ENCODE measurements at places on chromosomes 5 and 9.

DNA sequence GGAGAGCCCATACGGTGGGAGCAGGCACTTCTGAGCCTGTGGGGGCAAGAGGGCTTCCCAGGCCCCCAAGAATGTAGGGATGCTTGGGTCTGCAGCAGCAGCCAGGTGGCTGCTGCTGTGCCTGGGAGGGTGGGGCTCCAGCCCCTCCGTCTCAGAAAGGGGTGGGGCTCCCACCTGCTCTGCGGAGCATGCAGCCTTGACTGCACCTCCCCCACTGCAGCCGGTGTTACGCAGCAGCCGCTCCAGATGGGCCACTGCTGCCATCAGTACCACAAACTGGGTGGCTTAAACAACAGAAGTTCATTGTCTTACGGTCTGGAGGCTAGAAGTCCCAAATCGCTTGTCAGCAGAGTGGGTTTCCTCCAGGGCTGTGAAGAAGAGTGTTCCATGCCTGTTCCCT lies 365.5 kb downstream of the TMEM38B start:
- DNase-seq: no peak

GRCh38 chr9:137611623-137612609 lies 6.4 kb downstream of the ARRDC1 start:
- peak; percentile 45 for DNase-seq

GRCh38 chr9:89225991-89226471 lies 47.4 kb upstream of the SHC3 start:
- no peak for DNase-seq

- no peak for DNase-seq
Observed at GRCh38 chr5:88390481-88390880, 121.8 kb upstream of the TMEM161B start.

- no peak for DNase-seq
Observed at GRCh38 chr5:176619569-176620332, 9.8 kb upstream of the GPRIN1 start.

DNA sequence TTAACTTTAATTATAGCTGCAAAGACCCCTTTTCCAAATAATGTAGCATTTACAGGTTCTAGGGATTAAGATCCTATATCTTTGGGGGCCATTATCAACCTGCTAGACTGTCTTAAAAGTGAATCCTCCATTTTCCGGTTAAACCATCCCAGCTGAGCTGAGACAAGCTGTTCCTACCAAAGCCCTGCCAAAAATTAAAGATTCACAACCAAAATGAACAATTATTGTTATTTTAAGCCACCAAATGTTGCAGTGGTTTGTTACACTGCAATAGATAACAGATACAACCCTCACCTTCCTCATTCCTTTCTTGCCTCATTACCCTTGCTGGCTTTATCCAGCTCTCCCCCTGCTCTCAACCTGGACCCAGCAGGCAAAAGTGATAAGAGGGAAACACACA lies 343.4 kb downstream of the CDK5RAP2 start:
- DNase-seq: no peak

DNA sequence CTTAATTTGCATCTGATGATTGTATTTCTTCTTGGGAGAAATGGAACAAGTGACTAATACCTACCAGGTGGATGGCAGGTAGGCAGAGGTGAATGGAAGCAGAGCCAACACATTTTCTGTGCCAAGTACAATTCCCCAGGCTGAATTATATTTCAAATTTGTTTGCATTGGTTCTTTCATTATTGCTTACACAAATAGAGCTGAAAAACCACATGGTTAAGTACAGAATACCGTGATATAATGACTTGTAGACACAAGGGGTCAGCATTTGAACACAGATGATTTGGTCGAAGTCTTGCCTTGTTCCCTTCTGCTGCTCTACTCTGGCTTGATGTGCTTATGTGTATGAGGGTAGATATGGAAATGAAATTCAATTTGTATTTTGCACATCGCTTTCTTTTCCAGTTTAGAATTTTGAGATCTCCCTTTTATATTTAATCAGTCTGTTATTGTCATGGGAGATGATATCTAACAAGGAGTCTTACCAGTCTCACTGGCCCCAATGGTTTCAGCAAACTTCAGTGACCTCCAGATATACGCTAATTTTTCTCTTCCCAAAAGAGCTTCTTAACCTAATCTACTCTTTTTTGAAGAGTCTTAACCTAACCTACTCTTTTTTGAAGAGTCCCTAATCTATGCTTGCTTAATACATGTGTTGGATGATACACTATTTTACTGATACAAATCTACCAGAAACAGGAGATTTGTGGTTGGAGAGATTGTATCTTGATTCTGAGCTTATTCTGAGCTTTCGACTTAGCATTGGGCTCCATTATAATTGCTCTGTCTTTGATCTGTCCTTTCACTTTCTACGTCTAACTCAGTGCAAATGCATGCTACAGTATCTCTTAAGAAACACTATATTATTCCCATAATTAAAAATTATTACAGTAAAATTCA lies 88.1 kb downstream of the PCSK1 start:
- DNase-seq: no peak

DNA sequence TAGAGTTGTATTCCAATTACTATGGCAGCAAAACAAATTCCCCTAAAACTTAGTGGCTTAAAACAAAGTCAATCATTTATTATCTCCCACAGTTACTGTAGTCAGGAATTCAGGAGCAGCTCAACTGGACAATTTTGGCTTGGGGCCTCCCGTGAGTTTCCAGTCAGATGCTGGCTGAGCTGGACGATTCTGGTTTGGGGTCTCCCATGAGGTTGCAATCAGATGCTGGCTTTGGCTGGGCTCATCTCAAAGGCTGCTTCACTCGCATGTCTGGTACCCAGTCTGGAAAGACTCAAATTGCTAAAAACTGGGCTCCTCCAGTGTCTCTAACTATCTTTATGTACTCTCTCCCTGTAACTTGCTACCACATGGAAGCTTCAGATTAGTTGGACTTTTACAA lies 130.1 kb downstream of the C5orf15 start:
- DNase-seq: no peak

DNA sequence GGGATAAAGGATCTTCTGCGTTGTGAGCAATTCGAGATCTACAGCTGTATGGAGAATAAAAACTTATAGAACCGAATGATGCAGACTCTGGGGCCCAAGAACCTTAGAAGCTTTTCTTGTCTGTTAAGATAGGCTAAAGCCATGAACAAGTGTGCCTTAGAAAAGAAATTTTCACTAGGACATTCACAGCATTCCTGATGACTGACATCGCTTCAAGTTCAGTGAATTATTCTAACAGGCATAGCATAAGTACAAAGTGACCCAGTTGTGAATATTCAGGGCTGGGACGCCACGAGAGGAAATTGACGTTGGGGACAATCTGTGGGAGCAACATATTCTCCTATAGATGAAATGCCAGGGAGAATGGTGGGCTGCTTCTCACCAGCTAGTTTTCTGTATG lies 32.0 kb upstream of the PANK3 start:
- DNase-seq: no peak

DNA sequence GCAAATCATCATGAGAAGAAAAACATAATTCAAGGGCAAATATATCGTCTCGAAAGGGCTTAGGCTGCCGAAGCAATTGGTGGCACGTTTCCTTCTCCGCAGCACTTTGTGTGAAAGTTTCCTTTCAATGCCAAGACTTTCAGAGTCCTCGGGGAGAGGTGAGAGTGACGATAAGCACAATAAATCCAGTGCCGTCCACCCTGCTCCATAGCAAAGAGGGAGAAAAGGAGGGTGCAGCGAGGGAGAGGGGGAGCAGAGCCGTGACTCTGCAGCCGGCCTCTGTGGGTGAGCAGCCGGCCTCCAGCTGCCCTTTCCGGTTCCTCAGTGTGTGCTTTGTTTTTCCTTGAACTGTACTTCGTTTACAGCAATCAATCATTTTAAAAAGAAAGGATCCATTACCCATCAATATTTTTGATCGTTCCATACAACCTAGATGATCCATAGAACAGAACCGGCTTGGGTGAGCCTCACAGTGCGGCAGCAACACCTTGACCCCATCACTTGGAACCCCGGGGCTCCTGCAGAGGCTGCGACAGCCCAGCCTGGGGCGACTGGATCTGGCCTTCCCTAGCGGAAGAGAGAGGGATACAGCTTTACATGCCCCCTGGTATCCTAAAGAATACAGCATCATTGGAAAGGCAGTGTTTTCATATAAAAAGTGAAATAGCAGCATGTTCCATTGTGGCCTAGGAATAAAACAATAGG lies 247.0 kb upstream of the IRX4 start:
- DNase-seq: no peak

DNA sequence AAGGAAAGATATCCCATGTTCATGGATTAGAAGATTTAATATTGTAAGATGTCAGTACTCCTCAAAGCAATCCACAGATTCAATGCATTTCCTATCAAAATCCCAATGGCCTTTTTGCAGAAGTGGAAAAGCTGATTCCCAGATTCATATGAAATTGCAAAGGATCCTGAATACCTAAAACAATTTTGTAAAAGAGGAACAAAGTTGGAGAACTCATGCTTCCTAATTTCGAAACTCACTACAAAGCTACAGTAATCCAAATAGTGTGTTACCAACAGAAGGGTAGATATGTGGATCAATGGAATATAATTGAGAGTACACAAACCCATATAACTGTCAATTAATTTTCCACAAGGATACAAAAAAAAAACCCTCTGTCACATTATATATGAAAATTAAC lies 154.3 kb upstream of the ZNF618 start:
- no peak for DNase-seq

DNA sequence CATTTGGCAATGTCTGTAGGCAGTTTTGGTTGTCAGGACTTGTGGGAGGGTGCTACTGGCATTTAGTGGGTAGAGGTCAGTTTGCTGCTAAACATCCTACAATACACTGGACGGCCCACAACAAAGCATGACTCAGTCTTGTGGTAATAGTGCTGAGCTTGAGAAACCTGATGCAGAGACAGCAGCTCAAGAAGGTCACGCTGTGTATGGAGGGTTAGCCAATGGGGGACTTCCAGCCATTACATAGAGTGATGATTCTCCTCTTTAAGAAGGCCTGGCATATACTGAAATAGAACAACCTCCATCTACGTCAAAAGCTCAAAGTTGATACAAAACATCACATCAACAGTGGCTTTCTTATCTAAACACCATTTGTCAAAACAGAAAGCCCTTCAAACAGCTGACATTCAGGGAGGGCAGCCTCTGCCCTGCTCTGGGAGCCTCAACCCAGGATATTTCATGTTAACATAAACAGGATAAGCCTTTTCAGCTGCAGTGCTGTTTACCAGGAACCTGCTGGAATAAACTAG lies 143.0 kb downstream of the GPBP1 start:
- no peak for DNase-seq

- no peak for DNase-seq
Observed at GRCh38 chr9:106745457-106745856, 117.5 kb upstream of the ZNF462 start.

DNA sequence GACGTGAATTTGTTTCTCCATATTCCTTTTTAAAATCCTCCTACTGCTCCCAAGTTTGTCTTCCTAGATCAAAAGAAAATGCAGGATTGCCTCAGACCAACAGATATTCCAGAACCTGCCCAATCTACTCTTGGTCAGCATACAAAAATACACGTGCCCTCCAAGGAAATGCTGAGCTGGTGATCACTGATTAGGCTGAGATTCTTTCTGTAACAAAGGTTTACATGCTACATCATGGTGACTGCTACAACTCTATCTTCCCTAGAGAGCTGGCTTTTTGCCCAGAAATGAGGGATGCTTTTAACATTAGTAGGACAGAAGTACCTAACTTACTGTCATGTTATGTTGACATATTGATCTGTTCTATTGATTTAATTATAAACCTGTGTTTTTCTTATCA lies 35.5 kb downstream of the OR2Y1 start:
- no peak for DNase-seq

GRCh38 chr5:143328589-143329220 lies 74.8 kb downstream of the NR3C1 start:
- DNase-seq: no peak

GRCh38 chr5:759781-760362 lies 24.7 kb downstream of the ZDHHC11B start:
- no peak for DNase-seq

- DNase-seq: peak; percentile 71
Observed at GRCh38 chr9:133421615-133422542, at the start of gene ADAMTS13. Gene ADAMTS13 (plus strand): TSS chr9:133422367. CDS start chr9:133422444, 77 bp downstream.

GRCh38 chr5:43410414-43410813 lies 1.8 kb downstream of the CCL28 start:
- DNase-seq: no peak

DNA sequence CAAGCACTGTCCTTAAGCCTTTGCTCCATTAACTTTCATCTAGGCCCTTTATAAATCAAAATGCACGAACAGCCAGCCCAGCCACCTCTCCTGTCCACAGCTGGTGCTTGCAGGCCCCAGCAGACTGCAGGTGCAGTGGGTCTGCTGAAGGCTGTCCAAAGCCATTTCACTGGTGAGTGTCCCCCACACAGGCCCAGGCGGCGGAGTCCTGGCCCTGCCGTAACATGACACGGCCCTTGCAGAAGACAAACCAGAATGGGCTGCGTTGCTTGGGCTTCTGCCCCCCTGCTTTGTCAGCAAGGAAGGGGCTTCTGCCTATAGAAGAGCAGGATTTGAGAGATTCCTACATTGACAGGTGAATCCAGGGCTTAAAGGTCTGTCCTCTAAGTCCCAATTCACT lies 188.6 kb downstream of the NR3C1 start:
- DNase-seq: no peak

DNA sequence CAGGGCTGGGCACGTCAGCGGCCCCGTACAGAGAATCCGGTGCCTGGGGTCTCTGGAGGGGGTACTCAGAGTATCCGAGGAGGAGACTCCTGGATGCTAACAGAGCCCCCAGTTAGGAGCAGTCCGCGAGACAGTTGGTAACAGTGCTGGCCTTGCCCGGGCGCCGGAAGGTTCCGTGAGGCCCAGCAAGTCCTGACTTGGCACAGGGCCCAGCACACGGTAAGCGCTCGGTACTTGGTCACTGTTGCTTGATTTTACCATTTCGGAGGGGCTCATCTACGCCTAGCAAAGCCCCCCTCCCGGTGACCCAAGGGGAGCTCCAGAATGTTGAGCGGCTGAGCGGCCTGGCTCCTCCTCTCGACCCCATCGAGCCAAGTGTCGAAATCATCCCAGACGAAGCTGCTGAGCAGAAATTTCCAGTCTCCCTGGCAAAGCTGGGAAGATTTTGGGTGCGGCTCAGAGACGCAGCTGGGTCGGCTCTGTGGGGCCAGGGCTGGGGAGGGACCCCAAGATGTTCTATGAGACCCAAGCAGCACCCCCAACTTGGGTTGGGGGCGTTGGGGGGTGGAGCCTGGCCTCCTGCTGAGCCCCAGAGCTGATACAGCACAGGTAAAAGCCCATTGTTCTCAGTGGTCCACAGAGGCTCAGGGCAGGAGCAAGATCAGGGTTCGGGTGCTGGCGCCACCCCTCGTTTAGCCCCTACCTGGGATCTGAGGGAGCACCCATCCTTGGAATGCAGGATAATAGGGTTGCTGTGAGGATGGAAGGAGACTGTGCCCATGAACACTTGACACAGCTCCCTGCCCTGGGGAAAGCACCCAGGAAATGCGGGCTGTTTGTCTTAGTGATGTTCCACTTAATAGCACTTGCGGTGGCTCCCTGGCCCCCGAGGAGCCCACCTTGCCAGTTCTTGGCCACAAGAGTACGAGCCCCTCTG lies 137.2 kb downstream of the C9orf50 start:
- peak; percentile 55 for DNase-seq

- no peak for DNase-seq
Observed at GRCh38 chr5:119083679-119084078, 12.8 kb downstream of the DMXL1 start.

- no peak for DNase-seq
Observed at GRCh38 chr5:129204525-129204924, 110.0 kb downstream of the ISOC1 start.

GRCh38 chr5:159135896-159136531 lies 36.3 kb upstream of the EBF1 start:
- no peak for DNase-seq

Data from stimulated activated naive CD8-positive, alpha-beta T cell treated with anti-CD3 and anti-CD28 coated beads, Interleukin-15, Interleukin-2, amounts not matched to agents 100 U/mL and 50 U/mL, for 24 hours (primary cell).